ENCODE measurements at places on chromosomes 16 and 17. TPM values are rescaled to one million over a fixed set of nuclear protein-coding genes. Genes with fewer than 3 reads are reported as not detected.

Gene ACSM2A
- total RNA-seq: not detected

DNA sequence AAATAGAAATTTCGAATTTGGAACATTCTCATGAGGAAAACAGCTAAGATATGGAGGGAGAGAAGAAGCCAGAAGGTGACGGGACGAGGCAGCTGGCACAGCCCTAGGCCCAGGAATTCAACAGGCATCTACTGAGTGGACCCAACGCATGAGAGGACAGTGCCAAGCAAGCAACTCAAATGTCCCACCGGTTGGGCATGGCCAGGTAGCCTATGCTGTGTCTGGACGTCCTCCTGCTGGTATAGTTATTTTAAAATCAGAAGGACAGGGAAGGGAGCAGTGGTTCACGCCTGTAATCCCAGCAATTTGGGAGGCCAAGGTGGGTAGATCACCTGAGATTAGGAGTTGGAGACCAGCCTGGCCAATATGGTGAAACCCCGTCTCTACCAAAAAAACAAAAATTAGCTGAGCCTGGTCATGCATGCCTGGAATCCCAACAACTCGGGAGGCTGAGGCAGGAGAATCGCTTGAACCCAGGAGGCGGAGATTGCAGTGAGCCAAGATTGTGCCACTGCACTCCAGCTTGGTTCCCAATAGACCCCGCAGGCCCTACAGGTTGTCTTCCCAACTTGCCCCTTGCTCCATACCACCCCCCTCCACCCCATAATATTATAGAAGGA, 2.0 kb downstream of the GH1 start:
- no peak for DNase-seq

Gene ZNF652
- total RNA-seq: 47.5 TPM

DNA sequence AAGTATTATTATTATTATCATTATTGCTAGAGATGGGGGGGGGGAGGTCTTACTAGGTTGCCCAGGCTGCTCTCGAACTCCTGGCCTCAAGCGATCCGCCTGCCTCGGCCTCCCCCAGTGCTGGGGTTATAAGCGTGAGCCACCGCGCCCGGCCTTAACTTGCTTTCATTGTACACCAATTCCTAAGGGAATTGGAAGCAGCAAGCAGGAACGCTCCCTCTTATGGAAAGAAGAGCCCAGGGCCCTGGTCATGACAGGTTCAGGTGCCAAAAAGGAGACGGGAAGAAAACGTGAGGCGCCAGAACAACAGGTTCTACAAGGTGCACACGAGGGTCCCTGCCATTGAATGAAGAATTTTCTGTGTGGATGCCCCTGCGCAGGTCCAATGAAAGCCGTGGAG, 540 bp upstream of the RPL38 start:
- DNase-seq: no peak

- peak; percentile 77 for DNase-seq
Measured at GRCh38 chr17:48051706-48052486, 3.7 kb downstream of the NFE2L1 start.

Gene CD300E
- total RNA-seq: 0.42 TPM

- no peak for DNase-seq
Measured at GRCh38 chr17:82929011-82929622, 89.3 kb upstream of the ZNF750 start.

DNA sequence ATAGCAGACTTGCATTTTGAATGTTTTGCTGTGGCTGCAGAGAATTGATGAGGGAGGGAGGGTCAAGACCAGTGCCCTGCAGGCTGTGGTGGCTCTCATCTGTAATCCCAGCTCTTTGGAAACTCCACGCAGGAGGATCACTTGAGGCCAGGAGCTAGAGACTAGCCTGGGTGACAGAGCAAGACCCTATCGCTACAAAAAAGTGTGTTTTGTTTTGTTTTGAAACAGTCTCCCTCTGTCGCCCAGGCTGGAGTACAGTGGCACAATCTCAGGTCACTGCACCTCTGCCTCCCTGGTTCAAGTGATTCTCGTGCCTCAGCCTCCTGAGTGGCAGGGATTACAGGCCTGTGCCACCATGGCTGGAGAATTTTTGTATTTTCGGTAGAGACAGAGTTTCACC, 1.9 kb upstream of the UBE2G1 start:
- DNase-seq: no peak

DNA sequence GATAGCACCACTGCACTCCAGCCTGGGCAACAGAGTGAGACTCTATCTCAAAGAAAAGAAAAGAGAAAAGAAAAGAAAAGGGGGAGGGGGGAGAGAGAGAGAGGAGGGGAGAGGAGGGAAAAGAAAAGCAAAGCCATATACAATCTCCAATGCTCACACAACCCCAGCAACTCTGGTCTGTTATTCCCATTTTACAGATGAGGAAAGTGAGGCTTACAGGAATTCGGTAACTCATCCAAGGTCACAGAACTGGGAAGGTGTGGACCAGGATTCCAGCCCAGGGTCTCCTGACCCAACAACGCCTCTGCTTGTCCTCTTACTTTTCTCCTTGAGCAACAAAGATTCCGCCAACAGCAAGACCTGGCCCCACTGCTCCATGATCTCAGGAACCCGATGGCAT, 13.0 kb downstream of the PLA2G10 start:
- no peak for DNase-seq

GRCh38 chr16:86512301-86512859, 2.1 kb downstream of the FOXF1 start:
- DNase-seq: no peak

GRCh38 chr17:4950075-4950745, 709 bp upstream of the ENO3 start:
- DNase-seq: no peak

GRCh38 chr17:55286681-55287589, 22.2 kb downstream of the HLF start:
- no peak for DNase-seq

Gene LPCAT2
- 60.4 TPM for total RNA-seq

Gene SCGB1C2
- not detected for total RNA-seq

Gene CTRB2
- total RNA-seq: not detected

All from urinary bladder (tissue), 4 donors.